ENCODE measurements at places on chromosomes 16 and 17.

DNA sequence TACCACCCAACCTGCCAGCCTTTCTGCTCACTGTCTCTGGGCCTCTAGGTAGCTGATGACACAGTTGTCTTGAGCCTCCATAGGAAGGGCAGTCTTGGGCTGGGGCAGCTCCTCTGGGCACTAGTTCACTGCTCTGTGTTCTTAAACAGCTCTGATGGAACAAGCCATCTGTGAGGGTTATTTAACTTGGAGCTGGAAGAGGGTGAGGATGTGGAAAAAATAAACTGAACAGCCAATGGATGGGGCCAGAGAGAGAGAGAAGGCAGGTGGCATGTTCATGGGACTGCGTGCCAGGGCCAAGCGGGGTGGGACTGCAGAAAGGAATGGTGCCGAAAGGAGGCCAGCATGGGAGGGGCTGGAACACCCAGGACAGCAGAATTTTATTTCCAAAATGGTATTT, 52.6 kb downstream of the HIC1 start:
- DNase-seq = no peak

GRCh38 chr17:7747635-7748071, 30.1 kb downstream of the DNAH2 start:
- no peak for DNase-seq

DNA sequence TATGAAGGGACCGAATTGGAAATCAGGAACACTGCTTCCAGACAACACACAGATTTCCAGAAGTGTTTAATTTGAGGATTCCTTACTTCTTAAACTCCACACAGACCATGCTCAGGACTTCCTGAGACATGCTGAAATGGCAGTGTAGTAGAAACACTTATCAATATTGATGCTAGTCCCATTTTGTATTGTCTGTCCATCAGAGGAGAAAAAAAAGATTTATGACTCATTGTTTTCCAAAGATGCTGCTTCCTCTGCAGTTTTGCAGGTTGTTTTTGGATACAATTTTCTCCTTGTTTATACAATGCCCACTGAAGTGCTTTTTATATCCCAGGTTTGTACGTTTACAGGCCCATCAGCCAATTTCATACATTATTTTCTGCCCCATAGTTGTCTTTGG, 68.3 kb upstream of the TANC2 start:
- no peak for DNase-seq

- DNase-seq = peak; percentile 98
Measured at GRCh38 chr16:30445408-30446202, at the start of gene SEPHS2. TSS of gene SEPHS2 (minus strand) at chr16:30445874. CDS start at chr16:30445727, 147 bp downstream.

DNA sequence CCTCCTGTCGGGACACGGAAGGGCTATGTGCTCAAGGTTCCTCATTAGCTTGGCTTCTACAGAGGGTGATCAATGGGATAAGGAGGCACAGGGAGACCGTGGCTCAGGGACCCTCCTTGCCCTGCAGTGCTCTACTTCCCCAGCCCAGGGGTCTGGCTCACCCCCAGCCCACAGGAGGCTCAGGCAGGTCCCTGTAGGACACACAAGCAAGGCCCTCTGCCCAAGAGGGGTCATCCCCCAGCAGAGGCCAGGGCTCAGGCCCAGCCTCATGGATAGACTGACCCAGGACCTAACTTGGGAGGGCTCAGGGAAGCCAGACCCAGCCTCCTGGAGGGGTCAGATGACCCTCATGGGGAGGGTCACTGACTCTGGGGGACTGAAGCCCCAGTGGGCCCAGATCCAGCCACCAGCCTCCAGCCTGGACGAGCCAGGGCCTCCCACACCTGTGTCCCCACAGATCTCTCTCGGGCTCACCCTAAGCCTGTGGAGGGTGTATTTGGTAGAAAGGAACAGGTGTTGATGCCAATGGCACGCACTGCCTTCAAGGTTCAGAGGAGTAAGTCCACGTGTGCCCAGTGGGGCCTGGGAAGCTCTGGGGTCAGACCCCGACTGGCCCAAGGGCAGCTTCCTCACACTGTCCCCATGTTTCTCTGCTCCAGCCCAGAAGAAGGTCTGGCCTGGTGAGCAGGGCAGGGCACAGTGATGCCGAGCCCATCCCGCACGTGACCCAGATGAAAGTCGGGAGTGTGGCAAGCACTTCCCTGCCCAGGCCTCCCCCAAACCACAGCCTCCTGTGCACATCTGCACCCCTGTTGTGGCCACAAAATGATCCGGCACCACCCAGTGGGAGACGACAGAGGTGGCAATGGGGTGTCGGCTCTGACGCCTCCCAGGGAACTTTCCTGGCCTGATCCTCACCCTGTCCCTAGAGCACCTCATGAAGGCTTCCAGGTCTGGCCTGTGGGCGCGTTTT, 10.9 kb upstream of the KRTAP17-1 start:
- no peak for DNase-seq

- no peak for DNase-seq
Measured at GRCh38 chr17:9513266-9513665, 62.4 kb downstream of the STX8 start.

All from epithelial cell of esophagus (primary cell).